Naive thymus-derived CD8-positive, alpha-beta T cell (primary cell): ENCODE measurements at places on chromosomes 12 and 14. TPM values are rescaled to one million over a fixed set of nuclear protein-coding genes. Genes with fewer than 3 reads are reported as not detected.

Gene SYT10
- not detected for total RNA-seq

DNA sequence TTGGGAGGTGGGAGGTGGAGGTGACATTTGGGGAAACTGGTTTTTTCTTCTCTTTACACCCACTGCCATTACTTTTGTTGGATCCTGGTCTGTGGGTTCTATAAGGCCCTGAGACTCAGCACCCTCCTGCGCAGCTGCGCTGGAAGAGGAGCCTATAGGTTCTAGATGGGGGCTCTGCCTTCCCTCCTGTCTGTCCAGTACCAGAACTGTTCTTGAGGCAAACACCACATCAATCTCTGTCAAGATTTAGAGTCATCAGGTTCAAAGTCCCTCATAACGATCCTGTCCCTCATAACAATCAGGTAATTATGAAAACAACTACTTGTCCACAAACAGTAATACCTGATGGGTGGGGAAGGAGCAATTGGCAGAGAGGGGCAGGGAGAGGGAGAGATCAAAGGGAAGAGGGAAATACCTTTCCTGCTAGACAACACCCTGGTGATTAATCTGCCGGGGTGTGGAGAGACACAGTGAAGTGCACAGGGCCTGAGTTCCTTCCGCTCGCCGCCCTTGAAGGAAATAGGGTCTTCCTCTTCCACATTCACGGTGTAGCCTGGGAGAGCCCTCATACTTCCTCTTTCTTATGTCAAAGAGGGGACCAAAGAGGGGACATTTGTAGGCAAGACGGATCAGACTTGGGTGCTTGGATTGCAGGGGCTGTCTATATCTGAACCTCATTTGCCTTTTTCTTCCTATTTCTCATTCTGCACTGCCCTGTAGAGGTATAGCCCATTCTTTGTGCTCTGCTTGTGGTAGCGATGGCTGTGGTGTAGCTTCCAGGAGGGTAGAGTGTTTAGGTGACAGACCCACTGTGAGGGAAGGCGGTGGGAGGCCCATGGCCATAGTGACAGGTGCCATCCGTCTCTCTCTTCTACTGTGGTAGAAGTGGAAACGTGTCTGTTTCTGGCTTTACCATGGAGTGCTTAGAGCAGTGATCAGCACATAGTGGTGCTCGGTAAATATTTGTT is 12.6 kb downstream of the GPRC5A start:
- no peak overlapping the region for H3K27ac ChIP-seq
- no peaks in the 10 kb centered on the region for H3K36me3 ChIP-seq
- DNase-seq, result no peak
- no peak overlapping the region for H3K4me3 ChIP-seq

DNA sequence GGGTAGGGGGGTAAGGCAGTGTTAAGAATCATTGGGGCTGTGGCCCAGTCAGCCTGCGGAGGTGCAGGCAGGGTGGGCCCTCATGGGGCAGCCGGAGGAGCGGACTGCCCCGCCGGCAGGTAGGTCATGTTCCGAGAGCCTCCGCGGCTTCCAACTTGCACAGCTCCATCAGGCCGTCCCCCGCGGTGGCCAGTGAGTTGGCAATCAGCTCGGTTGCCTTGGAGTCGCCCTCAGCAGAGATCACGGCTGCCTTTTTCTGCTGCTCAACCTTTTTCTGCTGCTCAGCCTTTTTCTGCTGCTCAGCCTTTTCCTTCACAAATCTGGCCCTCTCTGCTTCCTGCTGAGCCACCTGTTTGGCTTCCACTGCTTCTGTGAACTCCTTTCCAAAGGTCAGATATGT is 41.1 kb upstream of the CSRNP2 start:
- peaks cover 23% of the 10 kb centered on the region for H3K4me1 ChIP-seq
- peaks cover 19% of the 10 kb centered on the region for H3K36me3 ChIP-seq
- H3K27me3 ChIP-seq, result no peaks in the 10 kb centered on the region
- H3K27ac ChIP-seq, result no peak overlapping the region
- no peak for DNase-seq

GRCh38 chr14:62084020-62084419 is 321.8 kb downstream of the SNAPC1 start:
- H3K27ac ChIP-seq, result no peak overlapping the region
- no peaks in the 10 kb centered on the region for H3K36me3 ChIP-seq
- H3K27me3 ChIP-seq, result peaks cover 18% of the 10 kb centered on the region
- no peak for DNase-seq
- peaks cover 20% of the 10 kb centered on the region for H3K4me1 ChIP-seq

GRCh38 chr12:45827974-45828373 is 98.5 kb downstream of the ARID2 start:
- H3K36me3 ChIP-seq, result peaks cover 50% of the 10 kb centered on the region
- H3K4me3 ChIP-seq, result no peak overlapping the region
- H3K27ac ChIP-seq, result no peak overlapping the region
- no peaks in the 10 kb centered on the region for H3K27me3 ChIP-seq
- H3K4me1 ChIP-seq, result peaks cover 7% of the 10 kb centered on the region

GRCh38 chr12:105192624-105193225 is 43.2 kb downstream of the APPL2 start:
- H3K4me3 ChIP-seq, result no peak overlapping the region
- H3K4me1 ChIP-seq, result no peaks in the 10 kb centered on the region
- H3K27me3 ChIP-seq, result no peaks in the 10 kb centered on the region
- H3K36me3 ChIP-seq, result peaks cover 36% of the 10 kb centered on the region
- no peak for DNase-seq
- no peak overlapping the region for H3K27ac ChIP-seq

- DNase-seq, result no peak
- no peaks in the 10 kb centered on the region for H3K36me3 ChIP-seq
- no peak overlapping the region for H3K27ac ChIP-seq
- no peaks in the 10 kb centered on the region for H3K4me1 ChIP-seq
- H3K27me3 ChIP-seq, result peaks cover 5% of the 10 kb centered on the region
- no peak overlapping the region for H3K4me3 ChIP-seq
Measured at GRCh38 chr14:54931598-54932340, 29.1 kb upstream of the GCH1 start.
